ENCODE measurements at places on chromosomes 5 and 9. TPM values are rescaled to one million over a fixed set of nuclear protein-coding genes. Genes with fewer than 3 reads are reported as not detected.
A peak's percentile ranks its signal among the peaks of the same experiment; 100 is the strongest.

FGF1 gene
- 0.97 TPM for total RNA-seq

SPATA31C1 gene
- total RNA-seq = not detected

PCDHGB2 gene
- 3.7 TPM for total RNA-seq

PARP8 gene
- 54.6 TPM for total RNA-seq

EGFLAM gene
- total RNA-seq = 2.4 TPM

DHFR gene
- total RNA-seq = 10.5 TPM

CCL27 gene
- total RNA-seq = not detected

NTNG2 gene
- 5.0 TPM for total RNA-seq

CD180 gene
- total RNA-seq = 4.9 TPM

IFNE gene
- not detected for total RNA-seq

TMOD1 gene
- total RNA-seq = 7.9 TPM

- DNase-seq = no peak
These were observed 88.8 kb downstream of the NR3C1 start for GRCh38 chr5:143314659-143315058.

DNA sequence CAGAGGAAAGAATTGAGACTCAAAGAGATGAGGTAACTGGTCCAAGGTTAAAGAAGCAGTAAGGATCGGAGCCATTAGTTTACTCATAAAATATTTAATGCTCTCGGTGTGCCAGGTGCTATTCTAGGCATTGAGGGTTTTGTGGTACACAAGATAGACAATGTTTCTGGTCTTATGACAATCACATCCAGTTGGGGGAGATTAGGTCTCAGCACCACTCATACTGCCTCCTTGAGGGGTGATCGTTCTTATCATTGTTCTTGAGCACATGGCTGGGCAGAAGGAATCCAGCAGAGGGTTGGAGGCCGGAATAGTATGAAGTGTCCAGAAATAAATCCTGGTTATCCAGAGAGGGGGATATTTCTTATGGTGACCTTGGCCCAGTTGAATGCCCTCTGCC, 40.7 kb upstream of the LCP2 start:
- no peak for DNase-seq

GRCh38 chr9:124771867-124772679, 962 bp upstream of the NR6A1 start:
- peak; percentile 75 for DNase-seq

GRCh38 chr9:136882109-136882946, 4.0 kb upstream of the TRAF2 start:
- DNase-seq = no peak

- DNase-seq = no peak
These were observed 38.9 kb upstream of the ASTN2 start for GRCh38 chr9:117453737-117454136.

- DNase-seq = no peak
These were observed 25.1 kb downstream of the ZNF474 start for GRCh38 chr5:122154491-122154890.

GRCh38 chr5:88673253-88674105, 209.5 kb downstream of the MEF2C start:
- DNase-seq = no peak

DNA sequence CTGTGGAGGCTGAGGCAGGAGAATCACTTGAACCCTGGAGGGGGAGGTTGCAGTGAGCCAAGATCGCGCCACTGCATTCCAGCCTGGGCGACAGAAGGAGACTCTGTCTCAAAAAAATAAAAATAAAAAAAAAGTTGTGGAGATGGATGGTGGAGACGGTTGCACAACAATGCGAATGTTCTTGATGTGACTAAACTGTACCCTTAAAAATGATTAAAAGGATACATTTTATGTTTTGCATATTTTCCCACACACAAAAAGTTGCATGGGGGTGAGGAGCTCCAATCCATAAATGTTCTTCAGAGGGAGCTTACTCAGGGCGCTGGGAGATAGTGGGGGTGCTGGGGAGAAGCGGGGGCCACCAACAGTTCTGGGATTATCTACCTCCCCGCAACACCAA, 43.8 kb upstream of the CDKN2AIPNL start:
- no peak for DNase-seq

DNA sequence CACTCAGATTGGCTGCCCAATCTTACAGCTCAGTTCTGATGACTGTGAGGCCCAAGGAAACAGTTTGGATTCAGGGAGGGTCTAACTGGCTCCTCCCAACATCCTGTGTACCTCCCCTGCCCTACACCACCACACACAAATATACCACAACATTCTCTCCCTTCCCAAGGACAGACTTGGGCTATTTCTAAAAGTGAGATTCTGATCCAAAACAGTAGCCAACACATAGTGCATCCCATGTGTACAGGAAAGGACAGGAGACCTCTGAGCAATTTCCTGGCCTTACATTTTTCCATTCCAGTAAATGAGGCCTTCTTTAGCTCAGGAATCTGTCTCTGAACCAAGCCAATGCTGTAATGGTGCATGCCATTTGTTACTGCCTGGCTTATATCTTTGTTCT, 20.8 kb downstream of the ZNF366 start:
- no peak for DNase-seq

DNA sequence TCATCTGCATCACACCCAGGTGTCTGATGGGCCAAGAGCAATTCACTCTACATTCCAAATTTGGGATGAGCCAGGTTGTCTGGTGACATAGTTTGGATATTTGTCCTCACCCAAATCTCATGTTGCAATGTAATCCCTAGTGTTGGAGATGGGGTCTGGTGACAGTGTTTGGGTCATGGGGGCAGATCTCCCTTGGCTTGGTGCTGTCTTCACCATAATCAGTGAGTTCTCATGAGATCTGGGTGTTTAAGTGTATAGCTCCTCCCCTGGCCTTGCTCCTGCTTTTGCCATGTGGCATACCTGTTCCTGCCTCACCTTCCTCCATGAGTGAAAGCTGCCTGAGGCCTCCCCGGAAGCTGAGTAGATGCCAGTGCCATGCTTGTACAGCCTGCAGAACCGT, 7.4 kb upstream of the SIL1 start:
- DNase-seq = no peak

DNA sequence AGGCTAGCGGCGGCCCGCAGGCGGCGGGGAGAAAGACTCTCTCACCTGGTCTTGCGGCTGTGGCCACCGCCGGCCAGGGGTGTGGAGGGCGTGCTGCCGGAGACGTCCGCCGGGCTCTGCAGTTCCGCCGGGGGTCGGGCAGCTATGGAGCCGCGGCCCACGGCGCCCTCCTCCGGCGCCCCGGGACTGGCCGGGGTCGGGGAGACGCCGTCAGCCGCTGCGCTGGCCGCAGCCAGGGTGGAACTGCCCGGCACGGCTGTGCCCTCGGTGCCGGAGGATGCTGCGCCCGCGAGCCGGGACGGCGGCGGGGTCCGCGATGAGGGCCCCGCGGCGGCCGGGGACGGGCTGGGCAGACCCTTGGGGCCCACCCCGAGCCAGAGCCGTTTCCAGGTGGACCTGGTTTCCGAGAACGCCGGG, 253 bp downstream of the SLC12A2 start:
- no peak for DNase-seq

- DNase-seq = no peak
These were observed 135.4 kb upstream of the RASEF start for GRCh38 chr9:83198371-83198770.

GRCh38 chr5:71732011-71732410, 12.9 kb downstream of the CARTPT start:
- no peak for DNase-seq

DNA sequence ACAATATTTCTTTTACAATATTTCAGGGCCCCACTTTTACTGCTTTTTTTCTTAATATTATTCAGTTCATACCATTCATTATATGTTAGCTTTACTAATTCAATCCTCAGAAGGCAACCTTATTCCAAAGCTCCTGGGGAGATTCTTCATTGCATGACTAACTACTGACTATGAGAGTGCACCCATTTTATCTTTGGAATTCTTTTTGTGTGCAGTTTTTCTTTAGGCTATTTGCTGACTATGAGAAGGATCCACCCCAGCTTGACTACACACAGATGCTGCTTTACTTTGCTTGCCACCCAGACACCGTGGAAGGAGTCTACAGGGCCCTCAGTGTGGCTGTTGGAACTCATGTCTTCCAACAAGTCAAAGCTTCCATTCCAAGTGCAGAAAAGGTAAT, 56.9 kb upstream of the IL7R start:
- DNase-seq = no peak

- no peak for DNase-seq
These were observed 199.5 kb upstream of the DMRT1 start for GRCh38 chr9:642014-642413.

GRCh38 chr5:126808521-126808988, 31.6 kb downstream of the LMNB1 start:
- DNase-seq = no peak

GRCh38 chr9:126773004-126773607, 31.7 kb upstream of the ZBTB43 start:
- DNase-seq = no peak

- DNase-seq = no peak
These were observed 20.0 kb downstream of the MARCHF3 start for GRCh38 chr5:127010362-127010761.

GRCh38 chr5:149140197-149141002, 893 bp upstream of the ABLIM3 start:
- DNase-seq = no peak

- no peak for DNase-seq
These were observed 75.2 kb upstream of the ADAMTS2 start for GRCh38 chr5:179420476-179420875.

- DNase-seq = no peak
These were observed 23.5 kb downstream of the CPEB4 start for GRCh38 chr5:173911623-173912022.

DNA sequence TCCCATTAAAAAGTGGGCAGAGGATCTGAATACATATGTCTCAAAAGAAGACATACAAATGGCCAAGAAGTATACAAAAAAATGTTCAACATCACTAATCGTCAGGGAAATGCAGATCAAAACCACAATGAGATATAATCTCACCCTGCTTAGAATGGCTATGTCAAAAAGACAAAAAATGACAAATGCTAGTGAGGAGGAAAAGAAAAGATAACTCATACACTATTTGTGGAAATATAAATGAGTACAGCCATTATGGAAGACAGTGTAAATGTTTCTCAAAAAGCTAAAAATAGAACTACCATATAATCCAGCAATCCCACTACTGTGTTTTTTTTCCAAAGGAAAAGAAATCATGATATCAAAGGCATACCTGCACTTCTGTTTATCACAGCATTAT, 450.7 kb downstream of the EFNA5 start:
- DNase-seq = no peak

DNA sequence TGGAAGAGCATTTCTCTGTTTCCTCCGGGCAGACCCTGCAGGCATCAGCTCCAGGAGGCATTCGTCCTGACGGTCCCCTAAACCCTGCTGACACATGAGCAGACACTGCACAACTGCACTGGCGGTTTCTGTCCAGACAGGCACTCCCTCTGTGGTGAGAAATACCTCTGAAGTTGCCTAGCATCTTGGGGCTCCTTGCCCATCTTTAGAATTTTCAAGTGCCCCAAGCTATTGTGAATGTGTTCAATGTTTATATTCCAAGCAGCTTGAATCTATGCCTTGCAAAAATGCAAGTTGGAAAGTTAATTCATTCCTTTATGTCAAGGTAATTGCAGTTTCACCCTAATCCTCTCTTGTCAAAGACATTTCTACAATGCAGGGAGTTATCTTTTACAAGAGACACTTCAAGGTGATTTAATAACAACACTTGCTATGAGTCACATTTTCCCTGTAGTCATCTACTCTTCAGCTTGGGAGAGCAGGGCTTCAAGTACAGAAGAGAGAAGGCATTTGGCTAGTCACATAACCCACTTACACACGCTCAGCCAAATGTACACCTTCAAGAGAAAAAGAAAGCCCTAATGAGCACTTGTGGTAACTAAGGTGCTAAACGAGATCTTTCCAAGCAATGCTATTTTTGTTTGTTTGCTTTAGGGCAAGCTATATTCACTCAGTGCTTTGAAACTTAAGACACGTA, 302.5 kb downstream of the MLLT3 start:
- DNase-seq = no peak

GRCh38 chr9:38412751-38413150, 11.5 kb downstream of the IGFBPL1 start:
- no peak for DNase-seq

DNA sequence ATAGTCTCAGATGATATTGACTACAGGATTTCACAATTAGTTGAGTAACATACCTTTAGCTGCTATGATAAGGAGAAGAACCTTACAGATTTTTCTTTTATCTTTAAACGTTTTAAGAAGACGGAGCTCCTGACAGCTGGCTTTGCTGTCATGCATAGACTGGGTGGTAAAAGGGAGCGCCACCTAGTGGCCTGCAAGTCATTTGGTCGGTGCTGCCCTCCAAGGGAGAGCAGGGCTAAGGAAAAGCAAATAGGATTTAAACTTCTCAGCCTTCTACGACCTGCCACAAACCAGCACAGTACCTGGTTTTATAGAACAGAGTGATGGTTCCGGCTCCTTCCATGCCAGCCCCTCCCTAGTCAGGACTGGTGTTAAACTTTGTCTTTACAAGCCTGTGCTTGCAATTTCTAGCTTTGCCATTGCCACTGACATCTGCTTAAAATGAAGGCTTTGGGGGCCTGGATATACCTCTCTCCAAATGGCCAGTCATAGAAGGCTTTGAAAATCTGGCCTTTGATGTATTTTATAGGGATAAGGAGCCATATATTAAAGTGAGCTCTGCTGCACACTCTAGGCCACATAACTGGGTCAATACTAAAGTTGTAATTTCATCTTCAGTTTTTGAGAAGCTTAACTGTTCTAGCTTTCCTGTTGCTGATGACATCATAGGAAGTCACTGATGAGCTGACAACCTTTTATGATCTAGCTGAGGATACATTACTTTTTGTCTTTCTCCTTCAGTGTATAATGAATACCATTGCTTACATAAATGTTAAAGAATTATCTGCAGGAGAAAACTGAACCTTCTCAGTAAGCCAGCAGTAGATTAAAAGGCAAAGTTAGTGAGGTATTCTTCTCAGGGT, 31.1 kb upstream of the ADAMTSL1 start:
- DNase-seq = peak; percentile 57

GRCh38 chr9:136943291-136944211, 987 bp downstream of the FBXW5 start:
- no peak for DNase-seq

DNA sequence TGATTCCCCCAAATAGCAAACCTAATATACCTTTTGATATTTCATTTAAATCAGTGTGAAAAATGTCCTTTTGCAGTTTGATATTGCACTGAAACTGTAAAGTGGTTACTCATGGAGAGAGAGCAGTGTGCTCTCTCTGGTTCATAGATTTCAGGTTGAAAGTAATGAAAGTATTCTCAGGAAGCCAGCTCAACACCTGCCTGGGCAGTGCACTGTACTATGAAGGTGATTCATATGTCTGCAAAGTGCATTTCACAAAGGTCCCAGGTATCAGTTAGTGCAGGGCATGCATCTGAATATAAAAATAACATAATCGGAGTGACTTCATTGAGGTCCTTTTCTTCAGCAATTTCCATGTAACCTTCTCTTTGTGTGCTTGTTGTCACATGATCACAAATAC, 274.3 kb downstream of the CDH18 start:
- DNase-seq = no peak

All from lower lobe of right lung (tissue), 2 donors.